ENCODE measurements at places on chromosomes 16 and 17. TPM values are rescaled to one million over a fixed set of nuclear protein-coding genes. Genes with fewer than 3 reads are reported as not detected.

Gene PDILT
- total RNA-seq, result not detected

Gene KIFC3
- 58.6 TPM for total RNA-seq

Gene KRT12
- total RNA-seq, result not detected

Gene PRR35
- not detected for total RNA-seq

Gene TEKT3
- not detected for total RNA-seq

Gene WNT3
- total RNA-seq, result 1.1 TPM

Gene KCNH6
- not detected for total RNA-seq

Gene NLRP1
- total RNA-seq, result 88.3 TPM

Gene HEATR9
- total RNA-seq, result not detected

Gene ZNF423
- total RNA-seq, result 6.6 TPM

All from omental fat pad (tissue), 4 donors.